ENCODE measurements at places on chromosomes 7 and 10. TPM values are rescaled to one million over a fixed set of nuclear protein-coding genes. Genes with fewer than 3 reads are reported as not detected.

DNA sequence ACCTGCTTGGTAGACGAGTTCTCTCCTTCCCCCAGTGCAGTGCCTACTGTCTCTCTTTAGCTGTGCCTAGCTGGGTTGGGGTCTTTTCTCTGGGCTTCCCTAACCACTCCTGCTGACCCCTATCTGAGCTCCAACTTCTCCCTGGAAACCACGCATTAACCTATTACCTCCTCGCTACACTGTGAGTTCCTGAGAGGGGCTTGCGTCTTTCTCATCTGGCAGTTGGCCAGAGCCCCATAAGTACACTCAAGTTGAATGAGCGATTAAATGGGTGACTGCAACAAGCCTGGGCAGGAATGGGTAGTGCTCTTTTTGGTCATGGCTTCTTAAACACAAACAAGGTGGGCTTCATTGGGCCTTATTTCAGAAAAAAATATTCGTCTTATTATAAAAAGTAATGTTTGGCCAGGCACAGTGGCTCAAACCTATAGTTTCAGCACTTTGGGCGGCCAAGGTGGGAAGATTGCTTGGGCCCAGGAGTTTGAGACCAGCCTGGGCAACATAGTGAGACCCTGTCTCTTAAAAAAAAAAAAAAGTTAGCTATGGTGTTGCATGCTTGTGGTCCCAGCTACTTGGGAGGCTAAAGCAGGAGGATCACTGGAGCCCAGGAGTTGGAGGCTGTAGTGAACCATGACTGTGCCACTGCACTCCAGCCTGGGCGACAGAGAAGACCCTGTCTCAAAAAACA lies 41.4 kb downstream of the SYPL1 start:
- DNase-seq, result no peak

DNA sequence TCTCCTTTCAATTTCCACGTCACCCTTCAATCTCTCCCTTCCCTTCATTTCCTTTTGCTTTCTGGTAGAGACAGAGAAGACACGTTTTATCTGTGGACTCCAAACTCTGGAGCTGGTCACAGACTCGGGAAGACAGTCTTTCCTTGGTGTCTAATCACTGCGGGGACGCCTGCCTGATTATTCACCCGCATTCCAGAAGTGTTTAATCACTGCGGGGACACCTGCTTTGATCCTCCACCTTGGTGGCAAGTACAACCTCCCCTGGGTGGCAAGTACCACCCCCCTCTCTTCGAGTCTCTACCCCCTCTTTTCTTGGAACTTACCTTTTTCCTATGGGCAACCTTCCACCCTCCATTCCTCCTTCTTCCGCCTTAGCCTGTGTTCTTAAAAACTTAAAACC lies 15.3 kb upstream of the LRRC61 start:
- no peak for DNase-seq

- DNase-seq, result no peak
Measured at GRCh38 chr10:27541796-27542729, 38.0 kb downstream of the RAB18 start.

DNA sequence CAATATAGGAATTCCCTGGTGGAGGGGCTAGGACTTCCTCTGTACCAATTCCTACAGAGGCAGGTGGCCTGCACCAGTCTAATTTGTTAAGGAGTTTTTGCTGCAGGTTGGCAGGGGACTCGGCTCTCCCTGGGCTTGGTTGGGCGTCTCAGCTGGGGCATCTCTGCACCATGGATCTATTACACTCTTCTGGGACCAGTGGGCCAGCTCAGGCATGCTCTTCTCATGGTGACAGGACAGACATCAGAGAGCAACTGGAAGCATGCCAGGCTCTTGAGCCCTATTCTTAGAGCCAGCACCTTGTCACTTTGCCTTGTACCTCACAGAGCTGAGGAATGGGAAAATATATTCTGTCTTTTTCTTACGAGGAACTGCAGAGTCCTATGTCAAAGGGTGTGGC lies 74.6 kb downstream of the SH2D4B start:
- DNase-seq, result no peak

- no peak for DNase-seq
Measured at GRCh38 chr7:34718867-34719266, 60.8 kb downstream of the NPSR1 start.

The AKR1C2 gene
- total RNA-seq, result 0.49 TPM

The ANK3 gene
- 4.1 TPM for total RNA-seq

The AGBL3 gene
- total RNA-seq, result 1.8 TPM

Measured in M059J (cell line).